ENCODE measurements at places on chromosomes 12 and 14.

- no peak for DNase-seq
Measured at GRCh38 chr12:89345830-89346740, 6.2 kb downstream of the DUSP6 start.

DNA sequence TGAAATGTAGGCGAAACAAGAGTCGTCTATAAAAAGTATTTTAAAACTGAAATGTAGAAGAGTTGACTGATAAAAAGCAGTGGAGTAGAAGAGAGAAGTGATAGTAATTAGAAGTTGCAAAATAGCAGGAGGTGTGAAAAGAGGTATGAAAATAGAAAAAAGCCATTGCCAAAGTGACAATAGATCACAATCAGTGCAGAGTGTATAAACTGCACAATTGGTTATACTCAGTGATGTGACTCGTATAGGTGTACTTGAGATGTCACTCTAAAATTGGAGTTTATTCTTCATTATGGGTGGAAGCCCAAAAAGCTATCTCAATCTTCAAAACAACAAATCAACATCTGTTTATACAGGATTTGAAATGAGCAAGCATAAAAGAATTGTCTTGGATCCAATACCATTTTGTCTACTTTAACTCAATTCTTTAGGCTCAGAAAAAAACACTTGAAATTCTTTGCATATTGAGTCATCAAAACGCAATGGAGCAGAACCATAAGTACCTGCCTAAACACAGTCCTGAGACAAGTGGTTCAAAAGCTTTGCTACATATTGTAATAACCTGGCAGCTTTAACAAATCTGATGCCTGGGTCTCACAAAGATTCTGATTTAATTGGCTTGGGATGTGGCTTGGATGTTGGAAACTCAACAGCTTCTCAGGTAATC, 8.8 kb downstream of the IKBIP start:
- DNase-seq, result peak; percentile 78

- DNase-seq, result peak; percentile 33
Measured at GRCh38 chr12:57519796-57520052, 590 bp downstream of the DDIT3 start.

DNA sequence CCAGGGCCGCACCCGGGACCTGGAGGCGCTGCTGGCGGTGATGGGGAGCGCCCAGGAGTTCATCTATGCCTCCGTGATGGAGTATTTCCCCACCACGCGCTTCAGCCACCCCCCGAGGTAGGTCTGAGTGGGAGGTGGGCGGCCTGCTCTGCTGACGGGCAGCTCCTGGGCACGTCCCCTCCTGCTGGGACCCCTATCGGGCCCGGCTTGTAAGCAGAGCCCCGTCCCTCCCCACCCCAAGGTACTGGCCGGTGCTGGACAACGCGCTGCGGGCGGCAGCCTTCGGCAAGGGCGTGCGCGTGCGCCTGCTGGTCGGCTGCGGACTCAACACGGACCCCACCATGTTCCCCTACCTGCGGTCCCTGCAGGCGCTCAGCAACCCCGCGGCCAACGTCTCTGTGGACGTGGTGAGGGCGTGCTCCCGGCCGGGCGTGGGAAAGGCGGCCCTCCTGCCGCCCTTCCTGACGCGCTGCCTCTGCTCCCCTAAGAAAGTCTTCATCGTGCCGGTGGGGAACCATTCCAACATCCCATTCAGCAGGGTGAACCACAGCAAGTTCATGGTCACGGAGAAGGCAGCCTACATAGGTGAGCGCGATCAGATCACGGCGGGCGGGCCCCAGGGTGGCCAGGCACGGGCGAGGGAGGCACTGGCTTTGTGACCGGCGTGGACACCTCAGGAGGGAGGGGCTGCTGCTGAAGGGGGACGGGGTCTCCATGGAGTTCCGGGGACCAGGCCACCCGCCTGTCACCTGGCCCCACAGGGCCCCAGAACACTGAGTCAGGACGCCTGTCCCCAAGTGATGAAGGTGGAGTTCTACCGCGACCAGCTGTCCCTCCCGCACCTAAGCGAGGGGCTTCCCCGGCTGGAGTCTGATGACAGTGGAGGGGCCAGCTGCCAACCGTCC, 7.3 kb downstream of the PLD4 start:
- no peak for DNase-seq

- no peak for DNase-seq
Measured at GRCh38 chr14:24840204-24840893, 206.4 kb upstream of the GZMB start.

GRCh38 chr12:26535826-26536225, 297.2 kb downstream of the ITPR2 start:
- DNase-seq, result no peak

- DNase-seq, result peak; percentile 45
Measured at GRCh38 chr12:109385339-109386058, 37.8 kb downstream of the MYO1H start.

- no peak for DNase-seq
Measured at GRCh38 chr12:108839018-108839889, 18.1 kb downstream of the SSH1 start.
